Glutamatergic neuron (in vitro differentiated cells): ENCODE measurements at places on chromosomes 3 and 15. TPM values are rescaled to one million over a fixed set of nuclear protein-coding genes. Genes with fewer than 3 reads are reported as not detected.

Gene GOLGA6L4
- 14.6 TPM for total RNA-seq

- no peak for DNase-seq
Observed at GRCh38 chr3:14210843-14211594, 32.4 kb downstream of the LSM3 start.

GRCh38 chr3:29245441-29245840 is 35.4 kb upstream of the RBMS3 start:
- DNase-seq: no peak

- no peak for DNase-seq
Observed at GRCh38 chr3:158836312-158836711, 34.5 kb downstream of the MFSD1 start.

GRCh38 chr3:158918451-158918850 is 116.6 kb downstream of the MFSD1 start:
- DNase-seq: no peak

GRCh38 chr3:129439226-129439816 is 427 bp downstream of the MBD4 start:
- no peak for DNase-seq

Gene LRTM1
- not detected for total RNA-seq

Gene DPPA2
- 0.42 TPM for total RNA-seq

GRCh38 chr15:77481670-77482069 is 61.0 kb downstream of the HMG20A start:
- no peak for DNase-seq

GRCh38 chr3:70832089-70832833 is 519.8 kb upstream of the MDFIC2 start:
- no peak for DNase-seq

DNA sequence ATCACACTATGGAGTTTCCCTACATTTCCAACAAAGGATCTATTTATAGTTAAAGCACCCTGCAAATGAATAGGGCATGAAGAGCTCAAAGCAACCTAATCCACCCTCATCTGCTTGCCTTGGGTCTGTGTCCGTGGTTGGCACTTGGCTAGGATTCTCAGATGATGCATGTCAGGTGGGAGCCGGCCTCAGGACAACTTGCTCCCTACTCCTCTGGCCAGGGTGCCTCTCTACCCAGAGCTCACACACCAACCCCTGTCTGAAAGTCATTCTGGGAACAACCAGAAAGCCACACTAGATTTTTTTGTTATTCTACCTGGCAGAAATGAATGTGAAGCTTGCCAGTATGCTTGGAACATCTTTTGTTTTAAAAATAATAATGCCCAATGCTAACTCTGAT is 13.2 kb downstream of the ARHGEF3 start:
- DNase-seq: no peak

- DNase-seq: no peak
Observed at GRCh38 chr3:126501054-126501453, 16.5 kb downstream of the UROC1 start.

DNA sequence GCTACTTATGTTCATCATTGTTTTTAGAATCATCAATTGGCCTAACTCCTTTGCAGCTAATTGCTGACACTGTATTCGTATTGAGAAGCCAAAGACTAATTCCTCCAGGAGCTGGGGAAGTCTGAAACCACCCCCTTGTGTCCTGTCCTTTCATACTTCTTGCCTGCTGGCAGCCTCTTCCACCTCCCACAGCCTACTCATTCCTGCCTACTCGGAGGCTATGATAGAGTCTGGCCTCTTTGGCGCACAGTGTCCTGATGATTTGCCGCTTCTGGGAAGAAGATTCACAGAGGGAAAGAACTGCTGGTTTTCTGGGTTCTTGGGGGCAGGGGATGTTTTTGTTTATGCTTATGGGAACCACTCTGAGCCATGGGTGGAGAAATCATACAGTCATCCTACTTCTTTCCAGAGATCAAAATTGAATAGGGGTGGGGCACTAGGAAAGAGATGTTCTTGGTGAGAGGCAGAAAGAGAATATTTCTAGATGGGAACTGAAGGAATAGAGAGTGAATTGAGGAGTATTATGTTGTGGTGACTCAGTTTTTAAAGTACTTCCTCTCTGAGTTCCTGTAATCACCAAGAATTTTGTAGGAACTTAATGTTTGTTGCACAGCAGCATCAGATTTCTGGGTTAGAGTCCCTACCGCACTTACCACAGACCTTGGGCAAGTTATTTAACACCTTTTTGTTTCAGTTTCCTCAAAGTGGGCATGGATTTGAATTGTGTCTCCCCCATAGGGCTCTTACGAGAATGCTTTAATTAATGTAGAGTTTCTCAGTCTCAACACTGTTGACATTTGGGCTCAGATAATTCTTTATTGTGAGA is 22.1 kb upstream of the SCAANT1 start:
- no peak for DNase-seq

DNA sequence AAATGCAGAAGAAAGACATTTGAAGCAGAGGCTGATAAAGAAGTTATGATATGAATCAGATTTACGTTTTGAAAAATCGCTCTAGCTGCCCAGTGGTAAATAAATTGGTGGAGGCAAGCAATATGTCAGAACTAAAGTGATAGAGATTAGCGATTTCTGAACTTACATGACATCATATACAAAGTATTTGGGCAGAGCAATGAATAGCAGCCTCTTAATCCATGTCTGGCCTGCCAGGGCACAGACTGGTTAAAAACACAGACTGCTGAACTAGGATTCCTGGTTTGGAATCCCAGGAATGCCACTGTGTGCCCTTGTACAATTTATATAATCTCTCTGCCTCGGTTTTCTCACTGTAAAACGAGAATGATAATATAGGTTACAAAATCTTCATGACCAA is 243.1 kb upstream of the SETMAR start:
- no peak for DNase-seq

DNA sequence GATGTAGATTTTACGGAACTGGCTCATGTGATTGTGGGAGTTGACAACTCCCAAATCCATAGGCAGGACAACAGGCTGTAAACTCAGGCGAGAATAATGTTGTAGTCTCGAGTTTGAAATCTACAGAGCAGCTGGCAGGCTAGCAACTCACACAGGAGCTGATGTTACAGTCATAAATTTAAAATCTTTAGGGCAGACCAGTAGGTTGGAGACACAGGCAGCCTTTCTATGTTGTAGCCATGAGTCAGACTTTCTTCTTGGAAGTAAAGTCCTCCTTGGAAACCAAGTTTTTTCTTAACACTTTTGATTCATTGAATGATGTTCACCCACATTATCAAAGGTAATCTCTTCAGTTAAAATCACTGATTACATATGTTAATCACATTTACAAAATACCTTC is 89.1 kb upstream of the ALCAM start:
- no peak for DNase-seq

GRCh38 chr3:129352650-129353588 is 74.2 kb downstream of the HMCES start:
- no peak for DNase-seq

Gene TEX55
- total RNA-seq: not detected

DNA sequence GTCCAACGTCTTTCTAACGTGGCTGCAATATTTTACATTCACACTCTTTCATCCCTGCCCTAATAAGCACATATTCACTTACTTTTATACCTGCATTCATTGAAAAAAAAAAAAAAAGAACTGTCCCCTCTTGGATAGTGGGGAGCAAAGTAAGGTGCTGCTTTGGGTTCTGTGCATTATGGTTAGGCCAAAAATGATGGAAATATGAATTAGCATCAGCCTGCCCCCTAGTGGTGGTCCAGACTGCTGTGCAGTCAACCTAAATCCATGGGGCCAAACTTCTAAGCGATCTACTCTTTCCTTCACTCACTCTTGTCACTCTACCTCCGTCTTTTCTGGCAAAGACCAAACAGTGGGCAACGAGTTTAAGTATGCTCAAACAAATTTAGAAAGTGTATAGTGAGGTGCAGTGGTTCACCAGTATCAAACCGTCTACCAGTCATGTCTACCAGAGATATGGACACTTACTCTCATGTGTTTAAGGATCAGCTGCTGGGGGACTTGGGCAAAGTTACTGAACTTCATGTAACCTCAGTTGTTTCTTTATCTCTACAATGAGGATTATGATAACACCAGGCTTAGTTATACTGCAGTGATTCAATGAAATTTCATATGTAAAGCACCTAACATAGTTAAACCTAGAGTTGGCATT is 61.5 kb upstream of the GRM7 start:
- DNase-seq: peak; percentile 63

DNA sequence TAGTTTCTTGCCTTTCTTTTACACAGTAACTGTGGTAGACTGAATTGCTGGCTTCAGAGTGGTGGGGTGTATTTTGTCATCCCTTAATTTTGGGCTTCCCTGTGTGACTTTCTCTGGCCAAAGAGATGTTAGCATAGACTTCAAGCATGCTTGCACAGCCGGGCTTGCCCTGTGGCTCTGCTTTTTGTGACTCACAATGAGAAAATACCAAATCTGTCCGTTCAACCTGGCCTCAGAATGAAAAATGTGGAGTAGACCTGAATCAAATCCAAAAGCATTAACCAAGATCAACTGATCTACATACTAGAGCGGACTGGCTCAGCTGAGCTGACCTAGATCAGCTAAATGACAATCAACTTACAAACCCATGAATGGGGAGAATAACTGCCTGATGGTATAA is 51.4 kb downstream of the PLAAT1 start:
- DNase-seq: no peak

Gene RTP3
- not detected for total RNA-seq

DNA sequence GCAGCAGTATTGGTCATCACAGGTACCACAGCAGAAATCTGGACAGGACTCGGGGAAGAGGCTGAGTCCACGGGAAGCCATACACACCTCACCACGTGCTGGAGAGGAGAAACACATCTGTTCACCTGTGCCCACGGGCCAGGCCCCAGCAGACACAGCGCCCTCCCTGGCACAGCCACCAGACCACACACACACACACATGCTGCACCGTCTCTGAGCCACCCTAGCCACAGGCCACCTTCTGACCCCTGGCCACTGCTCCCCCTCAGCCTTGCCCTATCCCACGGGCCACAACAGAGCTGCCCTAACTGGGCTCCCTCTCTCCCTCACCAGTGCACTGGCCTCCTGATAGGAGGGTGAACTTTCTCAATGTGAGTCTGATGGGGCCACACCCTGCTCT is 2.8 kb downstream of the SHISA5 start:
- no peak for DNase-seq

Gene FBXO45
- total RNA-seq: 15.6 TPM

- DNase-seq: no peak
Observed at GRCh38 chr3:178513546-178514380, 22.5 kb upstream of the KCNMB2 start.

GRCh38 chr15:64209680-64210334 is 47.0 kb upstream of the PPIB start:
- DNase-seq: no peak

- no peak for DNase-seq
Observed at GRCh38 chr3:152615681-152616080, 219.2 kb upstream of the P2RY1 start.

DNA sequence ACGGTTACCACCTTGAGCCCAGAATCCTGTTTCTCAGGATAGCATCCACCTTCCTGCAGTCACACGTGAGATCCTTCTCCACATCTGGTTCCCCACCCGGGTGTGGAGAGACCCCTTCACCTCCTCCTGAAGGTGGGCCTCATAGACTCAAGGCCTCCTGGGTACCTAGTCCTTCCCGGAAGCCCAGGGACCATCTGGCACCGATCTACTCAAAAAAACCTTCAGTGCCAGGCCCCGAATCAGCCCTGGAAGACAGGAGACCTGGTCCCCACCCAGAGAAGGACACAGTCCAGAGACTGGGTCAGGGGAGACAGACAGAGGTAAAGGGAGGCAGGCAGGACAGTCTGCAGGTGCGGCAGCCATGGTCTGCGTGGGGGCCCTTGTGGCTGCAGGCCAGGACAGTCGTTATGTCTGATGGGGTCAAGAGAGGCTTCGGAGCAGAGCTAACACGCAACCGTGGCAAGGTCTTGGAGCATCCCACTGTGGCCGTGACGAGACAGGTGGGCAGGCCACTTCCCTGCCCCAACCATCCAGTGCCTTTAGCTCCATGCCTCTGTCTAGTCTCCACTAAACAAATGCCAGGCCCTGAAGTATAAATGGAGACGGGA is 112.2 kb upstream of the ABHD17C start:
- DNase-seq: no peak

Gene ADGRG7
- total RNA-seq: not detected

Gene ASB14
- not detected for total RNA-seq

DNA sequence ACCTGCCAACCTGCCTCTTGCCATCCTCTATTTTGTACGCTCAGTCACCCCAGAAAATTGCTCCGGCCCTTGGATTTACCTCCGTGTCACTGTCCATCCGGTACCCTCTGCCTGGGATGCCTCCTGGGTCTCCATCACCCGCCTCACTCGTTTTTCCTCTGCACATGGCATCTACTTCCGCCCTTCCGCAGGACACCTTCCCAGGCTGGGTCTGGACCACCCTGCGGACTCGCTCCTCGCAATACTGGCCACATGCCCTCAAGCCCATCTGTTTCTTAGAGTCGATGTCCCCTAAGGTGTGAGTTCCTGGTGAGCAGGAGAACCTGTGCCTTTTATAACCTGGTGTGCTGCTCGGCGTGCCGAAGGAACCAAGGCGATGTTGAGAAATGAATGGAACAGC is 58.5 kb downstream of the APBA2 start:
- no peak for DNase-seq

Gene MKRN3
- 1.4 TPM for total RNA-seq

DNA sequence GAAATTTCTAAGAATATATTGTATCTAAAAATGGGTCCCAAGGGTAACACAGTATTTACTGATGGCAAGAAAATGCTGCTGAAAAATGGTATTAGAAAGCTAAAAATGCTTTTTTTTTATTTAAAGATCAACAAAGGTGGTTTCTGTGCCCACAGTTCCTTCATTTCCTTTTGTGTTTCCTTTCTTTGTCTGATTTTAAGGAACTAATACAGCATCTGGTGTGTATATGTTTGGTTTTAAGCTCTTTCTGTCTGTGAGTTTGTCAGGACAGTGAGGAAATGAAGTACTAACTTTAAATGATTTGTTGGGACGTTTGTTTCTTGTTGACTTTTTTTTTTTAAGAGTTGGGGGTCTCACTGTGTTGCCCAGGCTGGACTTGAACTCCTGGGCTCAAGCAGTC is 38.2 kb downstream of the RASA2 start:
- no peak for DNase-seq

Gene CDAN1
- 20.6 TPM for total RNA-seq

GRCh38 chr15:93296759-93297500 is 207.9 kb upstream of the RGMA start:
- no peak for DNase-seq

Gene PP2D1
- total RNA-seq: not detected
